CD8-positive, alpha-beta memory T cell (primary cell): ENCODE measurements at places on chromosomes 6 and 20.

GRCh38 chr6:26401389-26401986, 587 bp upstream of the BTN3A1 start:
- peak overlapping the region; percentile 94 for H3K27ac ChIP-seq
- peak overlapping the region; percentile 95 for H3K4me3 ChIP-seq
- peaks cover 39% of the 10 kb centered on the region for H3K4me1 ChIP-seq
- DNase-seq = no peak
- no peaks in the 10 kb centered on the region for H3K27me3 ChIP-seq
- H3K36me3 ChIP-seq = peaks cover 9% of the 10 kb centered on the region

- no peaks in the 10 kb centered on the region for H3K36me3 ChIP-seq
- H3K27ac ChIP-seq = no peak overlapping the region
- no peak overlapping the region for H3K4me3 ChIP-seq
- no peak for DNase-seq
Measured at GRCh38 chr6:16757332-16757731, 3.9 kb downstream of the ATXN1 start.

GRCh38 chr6:139588076-139588639, 213.7 kb upstream of the CITED2 start:
- H3K27me3 ChIP-seq = no peaks in the 10 kb centered on the region
- no peaks in the 10 kb centered on the region for H3K4me1 ChIP-seq
- no peaks in the 10 kb centered on the region for H3K36me3 ChIP-seq
- H3K4me3 ChIP-seq = no peak overlapping the region
- no peak overlapping the region for H3K27ac ChIP-seq

- H3K27ac ChIP-seq = peak overlapping the region; percentile 85
- peak overlapping the region; percentile 73 for H3K4me3 ChIP-seq
- peaks cover 33% of the 10 kb centered on the region for H3K4me1 ChIP-seq
- DNase-seq = peak; percentile 31
- no peaks in the 10 kb centered on the region for H3K27me3 ChIP-seq
Measured at GRCh38 chr6:159692303-159693127, 526 bp downstream of the SOD2 start.
